Mesothelial cell of epicardium (in vitro differentiated cells): ENCODE measurements at places on chromosomes 12 and 14.

GRCh38 chr12:123723765-123724164 is 11.6 kb downstream of the ATP6V0A2 start:
- no peak for DNase-seq

GRCh38 chr14:71508901-71509300 is 423.3 kb upstream of the RGS6 start:
- DNase-seq = no peak

DNA sequence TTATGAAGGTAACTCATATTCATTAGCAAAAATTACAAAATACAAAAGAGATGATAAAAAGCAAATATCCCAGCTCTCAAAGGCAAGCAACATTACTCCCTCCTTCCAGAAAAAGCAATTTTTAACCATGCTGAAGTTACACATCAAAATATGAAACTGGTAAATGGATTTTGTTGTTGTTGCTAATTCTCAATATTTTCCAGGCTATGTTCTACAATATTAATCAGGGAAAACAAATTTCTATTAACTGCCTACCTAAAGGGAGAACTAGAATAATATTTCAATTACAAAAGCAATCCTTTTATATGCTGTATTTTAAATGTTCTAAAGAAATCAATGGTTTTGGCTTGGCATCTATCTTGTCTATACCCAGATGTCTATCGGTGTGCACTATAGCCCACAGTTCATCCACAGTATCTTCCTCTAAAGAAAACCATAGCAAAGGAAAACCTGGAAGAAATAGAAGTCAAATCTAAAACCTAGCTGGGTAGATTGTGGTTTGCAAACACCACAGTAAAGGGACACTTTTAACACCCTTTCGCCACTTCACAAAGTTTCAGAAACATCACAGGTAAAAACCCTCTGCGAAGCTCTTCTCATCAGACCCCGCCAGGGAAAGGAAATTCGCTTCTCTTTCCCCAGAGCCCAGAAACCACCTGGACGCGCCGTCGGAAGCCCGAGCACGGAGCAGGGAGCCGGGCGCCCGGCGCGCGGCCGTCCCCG is 32.0 kb downstream of the TC2N start:
- DNase-seq = no peak

GRCh38 chr12:68821357-68822188 is 13.6 kb downstream of the MDM2 start:
- no peak for DNase-seq

- peak; percentile 13 for DNase-seq
Observed at GRCh38 chr14:104143521-104144452, 5.4 kb downstream of the KIF26A start.

- no peak for DNase-seq
Observed at GRCh38 chr12:31705621-31706020, 23.2 kb downstream of the AMN1 start.

DNA sequence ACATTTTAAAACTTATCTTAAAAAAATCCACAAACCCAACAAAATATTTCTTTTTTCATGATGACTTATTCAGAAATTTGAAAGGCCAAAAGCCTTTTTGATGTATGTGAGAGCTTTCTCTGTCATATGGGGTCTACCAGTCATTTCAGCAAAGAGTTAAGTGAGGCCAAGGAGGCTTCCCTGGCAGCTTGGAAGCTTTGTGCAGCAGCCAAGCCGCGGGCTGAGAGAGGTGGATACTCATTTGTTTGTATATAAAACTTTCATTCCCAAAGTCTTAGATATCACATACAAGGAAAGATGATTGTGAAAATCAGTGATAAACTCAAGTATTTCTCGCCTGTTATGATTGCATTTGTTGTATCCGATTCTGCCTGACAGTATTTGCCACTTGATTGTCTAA is 48.5 kb upstream of the RNU6-8 start:
- no peak for DNase-seq

DNA sequence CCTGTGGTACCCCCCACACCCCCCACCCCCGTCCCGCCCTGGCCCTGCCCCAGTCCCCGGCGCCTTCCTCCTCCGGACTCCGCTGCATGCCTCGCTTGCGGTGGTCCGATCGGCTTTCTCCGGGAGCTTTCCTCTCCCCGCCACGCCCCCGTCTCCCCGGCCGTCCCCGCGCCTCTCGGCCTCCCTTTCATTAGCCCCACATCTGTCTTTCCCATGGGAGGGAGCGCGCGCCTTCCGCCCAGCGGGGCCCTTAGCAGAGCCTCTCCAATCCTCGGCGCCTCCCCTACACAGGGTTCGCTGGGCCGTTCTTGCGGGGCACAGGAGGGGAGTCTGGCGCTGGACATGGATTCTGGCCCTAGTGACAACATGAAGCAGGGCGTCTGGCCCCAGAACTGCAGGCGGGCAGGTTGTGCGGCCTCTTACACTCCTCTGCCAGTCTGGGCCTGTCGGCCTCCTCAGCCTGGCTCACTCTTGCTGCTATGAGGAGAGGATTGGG is 1.5 kb upstream of the EFS start:
- DNase-seq = peak; percentile 88

- DNase-seq = no peak
Observed at GRCh38 chr14:77241955-77242354, 29.1 kb downstream of the NGB start.

GRCh38 chr14:105602243-105602750 is 75.9 kb downstream of the TMEM121 start:
- DNase-seq = no peak

GRCh38 chr14:70642303-70643235 is 853 bp downstream of the TTC9 start:
- DNase-seq = peak; percentile 50

GRCh38 chr14:61125041-61125866 is 144.2 kb downstream of the SLC38A6 start:
- DNase-seq = no peak

DNA sequence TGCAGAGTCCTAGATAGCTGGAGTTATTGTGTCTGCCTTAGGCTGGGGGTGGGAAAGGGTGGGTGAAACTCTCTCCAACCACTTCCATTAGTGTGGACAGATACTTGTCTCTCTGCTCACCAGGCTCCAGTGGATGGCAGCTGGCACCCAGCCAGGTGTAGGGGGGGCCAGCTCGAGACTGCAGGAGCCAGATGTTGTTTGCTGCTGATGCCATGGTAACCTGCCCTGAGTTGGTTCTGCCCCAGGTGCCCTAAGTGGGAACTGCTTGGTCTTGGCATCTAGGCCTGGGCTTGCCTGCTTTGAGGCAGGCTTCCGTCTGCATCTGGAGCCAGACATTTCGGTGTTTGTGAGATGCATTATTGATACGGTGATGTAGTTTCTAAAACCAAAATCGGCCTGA is 82.2 kb downstream of the ADCK1 start:
- no peak for DNase-seq

DNA sequence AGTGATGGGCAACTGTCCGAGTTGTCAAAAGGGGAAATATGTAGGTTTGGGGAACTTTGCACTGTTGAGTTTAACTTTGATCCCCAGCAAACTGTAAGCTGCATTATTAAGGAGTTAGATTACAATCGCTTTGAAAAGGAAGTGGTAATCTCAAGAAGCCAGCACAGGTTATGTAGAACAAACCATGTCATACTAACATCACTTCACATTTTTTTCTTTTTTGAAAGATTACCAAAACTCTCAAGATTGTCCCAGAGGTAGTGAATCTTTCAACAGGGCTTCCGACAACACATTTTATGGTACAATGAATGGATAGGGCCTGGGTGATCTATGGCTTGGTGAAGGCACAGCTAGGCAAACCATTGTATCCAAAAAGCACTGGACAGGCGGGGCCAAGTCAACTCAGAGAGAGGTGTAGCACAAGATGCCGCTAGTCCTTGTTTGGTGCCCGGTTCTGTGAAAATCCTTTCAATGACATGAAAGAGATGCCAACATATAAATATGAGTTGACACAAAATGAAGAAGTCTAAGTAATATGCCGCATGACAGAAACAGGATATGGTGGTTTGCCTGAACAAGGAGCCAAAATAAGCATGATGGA is 24.3 kb upstream of the PARP11 start:
- DNase-seq = no peak

DNA sequence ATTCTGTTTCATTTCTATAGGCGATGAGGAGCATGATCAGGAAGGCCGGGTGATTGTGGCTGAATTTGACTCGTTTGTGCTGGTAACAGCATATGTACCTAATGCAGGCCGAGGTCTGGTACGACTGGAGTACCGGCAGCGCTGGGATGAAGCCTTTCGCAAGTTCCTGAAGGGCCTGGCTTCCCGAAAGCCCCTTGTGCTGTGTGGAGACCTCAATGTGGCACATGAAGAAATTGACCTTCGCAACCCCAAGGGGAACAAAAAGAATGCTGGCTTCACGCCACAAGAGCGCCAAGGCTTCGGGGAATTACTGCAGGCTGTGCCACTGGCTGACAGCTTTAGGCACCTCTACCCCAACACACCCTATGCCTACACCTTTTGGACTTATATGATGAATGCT is 1.9 kb downstream of the APEX1 start:
- DNase-seq = no peak

- no peak for DNase-seq
Observed at GRCh38 chr12:120514002-120514401, 15.0 kb downstream of the COQ5 start.

DNA sequence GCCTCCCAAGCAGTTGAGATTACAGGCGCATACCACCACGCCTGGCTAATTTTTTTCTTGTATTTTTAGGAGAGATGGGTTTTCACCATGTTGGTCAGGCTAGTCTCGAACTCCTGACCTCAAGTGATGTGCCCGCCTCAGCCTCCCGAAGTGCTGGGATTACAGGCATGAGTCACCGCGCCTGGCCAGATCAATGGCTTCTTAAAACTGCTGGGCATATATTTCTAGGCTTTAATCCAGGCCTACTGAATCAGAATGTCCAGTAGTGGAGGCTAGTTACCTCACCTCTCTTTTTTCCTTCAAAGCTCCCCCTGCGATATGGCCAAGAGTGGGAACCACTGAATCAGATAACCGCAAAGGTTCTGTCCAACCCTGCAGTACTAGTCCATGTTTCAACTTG is 17.1 kb downstream of the POU6F1 start:
- no peak for DNase-seq

- DNase-seq = no peak
Observed at GRCh38 chr12:31832740-31833729, 104.2 kb upstream of the AMN1 start.

DNA sequence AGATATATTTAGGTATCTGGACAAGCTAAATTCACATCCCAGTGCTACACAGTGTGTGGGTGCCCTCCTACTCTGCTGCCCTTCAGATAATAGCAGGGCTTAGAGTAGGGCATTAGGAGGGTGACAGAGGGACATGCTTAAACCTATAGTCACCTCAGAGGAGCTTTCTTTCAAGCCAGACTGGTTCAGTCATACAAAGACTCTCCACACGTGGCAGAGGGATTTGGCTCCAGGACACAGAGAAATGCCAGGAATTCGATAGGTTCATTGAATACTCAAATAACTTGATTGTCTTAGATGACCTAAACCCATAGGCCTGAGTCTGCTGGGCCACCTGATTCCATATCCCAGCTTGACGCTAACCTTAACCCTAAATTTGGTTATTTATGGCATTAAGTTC is 163.5 kb downstream of the TPH2 start:
- no peak for DNase-seq

DNA sequence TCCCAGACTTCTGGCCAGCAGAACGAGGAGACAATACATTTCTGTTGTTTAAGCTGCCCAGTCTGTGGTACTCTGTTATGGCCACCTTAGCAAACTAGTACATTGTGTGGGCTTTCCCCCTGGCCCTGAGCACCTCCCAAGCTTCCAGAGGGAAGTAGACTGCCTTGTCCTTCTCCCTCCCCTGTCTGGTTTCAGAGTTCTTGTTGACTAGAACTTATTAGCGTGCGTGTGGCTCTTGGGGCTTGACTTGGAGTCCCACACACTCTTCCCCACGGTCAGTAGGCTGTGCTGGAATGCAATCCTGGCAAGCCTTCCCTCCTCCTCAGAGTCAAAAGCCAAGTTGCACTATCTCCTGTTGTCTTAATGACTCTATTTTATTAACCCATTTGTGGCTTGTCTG is 27.7 kb downstream of the FBLN5 start:
- no peak for DNase-seq

GRCh38 chr14:100471441-100472093 is 115.7 kb downstream of the BEGAIN start:
- DNase-seq = no peak

DNA sequence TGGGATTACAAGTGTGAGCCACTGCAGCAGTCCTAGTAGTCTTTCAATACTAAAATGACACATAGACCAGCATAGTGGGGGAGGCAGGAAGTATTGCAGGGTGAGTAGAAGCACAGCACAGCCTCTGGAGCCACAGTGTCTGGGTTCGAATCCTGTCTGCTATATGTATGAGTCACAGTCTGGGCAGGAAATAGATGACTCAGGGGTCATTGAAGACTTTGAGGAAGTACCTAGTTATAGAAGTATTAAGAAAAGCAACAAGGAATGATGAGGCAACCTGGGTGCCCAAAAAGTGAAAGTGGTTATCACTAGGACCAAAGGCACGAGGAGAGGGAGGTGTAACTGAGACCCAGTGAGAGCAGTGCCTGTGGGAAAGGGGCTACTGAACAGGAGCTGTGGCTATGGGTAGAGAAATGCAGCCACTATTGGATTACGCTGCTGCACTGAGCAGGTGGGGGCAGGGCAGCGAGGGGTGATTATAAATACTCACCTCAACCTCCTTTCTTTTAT is 124.0 kb downstream of the PDE3A start:
- DNase-seq = no peak

GRCh38 chr12:78555802-78556201 is 308.8 kb upstream of the SYT1 start:
- no peak for DNase-seq

- DNase-seq = no peak
Observed at GRCh38 chr12:31752450-31752849, 23.6 kb upstream of the AMN1 start.

GRCh38 chr14:95228240-95228639 is 70.9 kb upstream of the DICER1 start:
- DNase-seq = no peak

- DNase-seq = no peak
Observed at GRCh38 chr12:116759783-116760621, 21.9 kb downstream of the RNFT2 start.

GRCh38 chr14:94152676-94153075 is 21.4 kb upstream of the PPP4R4 start:
- no peak for DNase-seq

GRCh38 chr12:91819132-91819447 is 326.6 kb downstream of the BTG1 start:
- no peak for DNase-seq

GRCh38 chr14:102544747-102545460 is 35.3 kb upstream of the ANKRD9 start:
- DNase-seq = no peak

GRCh38 chr14:95092723-95093122 is 64.6 kb downstream of the DICER1 start:
- DNase-seq = no peak

GRCh38 chr14:25044106-25044698 is 5.7 kb downstream of the STXBP6 start:
- no peak for DNase-seq
